ENCODE measurements at places on chromosomes 11 and 22.

DNA sequence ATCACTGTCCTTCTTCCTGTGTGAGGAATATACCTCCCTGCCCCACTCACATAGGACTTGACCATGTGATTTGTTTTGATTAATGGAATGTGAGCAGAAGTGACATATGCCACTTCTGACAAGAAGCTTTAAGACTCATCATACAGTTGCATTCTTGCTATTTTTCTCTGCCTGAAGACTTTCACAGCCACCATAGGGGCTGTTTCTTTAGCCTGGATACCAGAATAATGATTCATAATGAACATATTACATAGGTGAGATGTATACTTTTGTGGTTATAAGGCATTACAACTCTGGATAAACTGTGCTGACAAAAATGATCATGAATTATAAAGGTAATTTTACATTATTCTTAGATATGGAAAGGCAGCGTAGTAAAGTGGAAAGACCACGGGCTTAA, 798.0 kb downstream of the DLG2 start:
- DNase-seq, result no peak

- peak; percentile 15 for DNase-seq
Measured at GRCh38 chr11:12223771-12224536, 113.6 kb downstream of the MICAL2 start.

DNA sequence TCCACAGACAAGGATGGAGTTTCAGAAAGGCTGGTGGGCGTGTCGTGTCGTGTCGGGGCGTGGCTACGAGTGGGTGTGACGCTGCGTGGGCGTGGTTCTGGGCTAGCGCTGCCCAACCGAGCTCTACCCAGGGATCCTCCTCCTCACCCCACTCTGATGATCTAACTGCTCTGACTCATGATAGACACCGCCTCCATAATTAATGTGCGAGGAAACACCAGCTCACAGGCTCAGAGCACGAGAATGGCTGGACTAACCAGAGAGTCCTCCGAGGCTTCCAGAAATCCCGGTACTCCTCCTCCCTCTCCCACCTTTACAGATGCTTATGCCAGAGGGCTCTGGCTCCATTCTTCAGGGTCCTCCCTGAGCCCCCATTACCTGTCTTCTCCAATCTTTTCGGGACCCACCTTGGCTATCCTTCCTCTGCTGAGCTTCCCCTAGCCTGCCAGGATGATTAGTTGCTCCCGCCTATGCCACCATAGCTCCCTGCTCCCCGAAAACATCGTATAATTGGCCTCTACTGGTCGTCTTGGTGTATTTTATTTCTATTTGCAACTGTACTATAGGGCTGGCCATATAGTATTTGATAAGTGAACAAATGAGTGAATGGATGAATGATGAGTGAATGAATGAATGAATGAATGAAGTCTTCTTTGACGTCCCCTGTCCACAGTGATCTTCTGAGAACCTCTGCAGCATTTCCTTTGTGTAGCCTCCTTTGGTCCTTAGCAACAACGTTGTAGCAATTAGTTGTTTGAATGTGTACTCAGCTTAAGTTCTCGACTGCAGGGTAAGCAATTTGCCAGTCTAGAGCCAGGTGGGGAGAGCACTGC, 21.7 kb downstream of the TMPRSS13 start:
- DNase-seq, result peak; percentile 16

GRCh38 chr22:40449676-40450035, 79.3 kb downstream of the SGSM3 start:
- no peak for DNase-seq

DNA sequence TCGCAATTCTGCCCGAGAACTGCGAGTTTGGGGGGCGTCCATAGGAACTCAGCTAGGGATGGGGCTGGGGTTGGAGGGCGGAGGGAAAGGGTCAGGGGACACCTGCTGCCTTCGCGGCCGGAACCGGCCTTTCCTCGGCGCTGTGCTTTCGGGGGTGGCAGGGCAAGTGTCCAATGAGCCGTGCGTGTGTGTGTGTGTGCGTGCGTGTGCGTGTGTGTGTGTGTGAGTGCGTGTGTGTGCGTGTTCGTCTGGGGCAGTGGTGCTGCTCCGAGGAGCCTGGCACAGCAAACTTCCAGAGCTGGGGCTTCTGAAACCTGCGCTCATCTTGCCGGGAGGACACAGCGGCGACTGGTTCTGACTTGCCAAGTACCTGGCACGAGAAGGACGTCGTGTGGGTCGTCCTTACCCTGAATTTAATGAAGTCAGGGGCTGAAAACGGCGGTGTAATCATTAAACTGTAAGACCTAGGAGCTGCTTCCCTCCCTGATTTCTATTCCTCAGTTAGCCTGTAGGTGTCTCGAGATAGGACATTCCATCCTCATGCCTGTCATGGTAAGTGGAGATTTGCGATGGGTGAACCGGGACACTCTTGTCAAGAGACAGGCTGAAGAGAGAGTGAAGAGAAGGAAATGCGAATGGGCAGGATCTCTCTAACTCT, 27.0 kb upstream of the AMOTL1 start:
- no peak for DNase-seq

- DNase-seq, result no peak
Measured at GRCh38 chr11:1656670-1657069, 27.1 kb downstream of the KRTAP5-5 start.

DNA sequence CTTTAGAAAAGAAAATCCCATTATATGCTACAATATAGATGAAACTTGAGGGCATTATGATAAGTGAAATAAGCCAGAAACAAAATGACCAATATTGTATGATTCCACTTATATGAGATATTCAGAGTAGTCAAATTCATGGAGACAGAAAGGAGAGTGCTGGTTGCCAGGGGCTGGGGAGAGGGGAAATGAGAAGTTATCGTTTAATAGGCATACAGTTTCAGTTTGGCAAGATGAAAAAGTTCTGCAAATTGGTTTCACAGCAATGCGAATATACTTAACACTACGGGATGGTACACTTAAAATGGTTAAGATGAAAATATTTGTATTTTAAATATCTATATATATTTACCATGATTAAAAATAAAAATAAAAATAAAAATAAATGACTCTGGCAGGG, 31.1 kb upstream of the RDX start:
- no peak for DNase-seq
